ENCODE measurements at places on chromosomes 3 and 15.

GRCh38 chr3:55984626-55985025 is 483.6 kb downstream of the ERC2 start:
- no peak for DNase-seq

- no peak for DNase-seq
These were observed 46.7 kb downstream of the PARP14 start for GRCh38 chr3:122727294-122727693.

DNA sequence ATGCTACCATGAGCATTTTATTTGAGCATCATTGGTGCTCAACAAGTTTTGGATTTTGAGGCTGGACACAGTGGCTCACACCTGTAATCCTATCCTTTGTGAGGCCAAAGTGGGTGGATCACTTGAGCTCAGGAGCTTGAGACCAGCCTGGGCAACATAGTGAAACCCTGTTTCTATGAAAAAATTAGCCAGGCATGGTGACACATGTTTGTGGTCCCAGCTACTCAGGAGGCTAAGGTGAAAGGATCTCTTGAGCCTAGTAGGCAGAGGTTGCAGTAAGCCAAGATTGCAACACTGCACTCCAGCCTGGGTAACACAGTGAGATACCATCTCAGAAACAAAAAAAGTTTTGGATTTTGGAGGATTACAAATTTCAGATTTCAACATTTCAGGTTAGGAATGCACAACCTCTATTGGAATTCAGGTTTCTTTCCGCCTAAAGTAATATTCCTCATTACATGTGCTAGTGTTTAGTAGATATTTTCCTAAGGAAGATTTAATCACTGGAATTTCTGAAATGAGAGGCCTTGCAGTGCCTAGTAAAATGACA is 27.6 kb downstream of the CNOT10 start:
- no peak for DNase-seq

- DNase-seq, result no peak
These were observed 133.5 kb downstream of the LRRK1 start for GRCh38 chr15:101052681-101053121.

DNA sequence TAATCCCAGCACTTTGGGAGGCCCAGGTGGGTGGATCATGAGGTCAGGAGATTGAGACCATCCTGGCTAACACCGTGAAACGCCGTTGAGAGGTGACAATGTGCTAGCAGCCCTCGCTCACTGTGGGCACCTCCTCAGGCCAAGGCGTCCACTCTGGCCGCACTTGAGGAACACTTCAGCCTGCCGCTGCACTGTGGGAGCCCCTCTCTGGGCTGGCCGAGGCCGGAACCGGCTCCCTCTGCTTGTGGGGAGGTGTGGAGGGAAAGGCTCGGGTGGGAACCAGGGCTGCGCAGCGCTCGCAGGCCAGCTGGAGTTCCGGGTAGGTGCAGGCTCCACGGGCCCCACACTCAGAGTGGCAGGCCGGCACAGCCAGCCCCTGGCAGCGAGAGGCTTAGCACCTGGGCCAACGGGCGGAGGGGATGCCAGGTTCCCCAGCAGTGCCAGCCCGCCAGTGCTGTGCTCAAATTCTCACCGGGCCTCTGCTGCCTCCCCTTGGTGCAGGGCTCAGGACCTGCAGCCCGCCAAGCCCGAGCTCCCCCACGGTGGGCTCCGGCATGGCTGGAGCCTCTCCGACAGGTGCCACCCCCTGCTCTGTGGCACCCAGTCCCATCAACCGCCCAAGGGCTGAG is 253.6 kb downstream of the CNTN4 start:
- no peak for DNase-seq

- DNase-seq, result no peak
These were observed 53.8 kb upstream of the COL6A6 start for GRCh38 chr3:130463221-130463620.

- no peak for DNase-seq
These were observed 559.8 kb upstream of the CBLB start for GRCh38 chr3:106428565-106428994.
